ENCODE measurements at places on chromosomes 7 and 10. TPM values are rescaled to one million over a fixed set of nuclear protein-coding genes. Genes with fewer than 3 reads are reported as not detected.

Gene COPS6
- 79.7 TPM for total RNA-seq

Gene MBLAC1
- total RNA-seq = 1.9 TPM

Gene NAT16
- not detected for total RNA-seq

Gene HTR5A
- not detected for total RNA-seq

Gene LIPK
- total RNA-seq = not detected

Gene HOXA3
- total RNA-seq = 9.6 TPM

Gene ECHS1
- 48.9 TPM for total RNA-seq

Gene ARL3
- 8.6 TPM for total RNA-seq

Gene PDLIM1
- 243 TPM for total RNA-seq

Gene GRM3
- total RNA-seq = not detected

Gene OLAH
- 1.1 TPM for total RNA-seq

Gene MARVELD1
- total RNA-seq = 87.4 TPM

Gene PNLIPRP2
- total RNA-seq = 1.2 TPM

Gene TMEM273
- 20.0 TPM for total RNA-seq

Gene SFRP4
- total RNA-seq = 98.6 TPM

Gene HIF1AN
- 42.7 TPM for total RNA-seq

Gene GPR15LG
- total RNA-seq = not detected

Gene ANXA8L1
- not detected for total RNA-seq

All from aorta (tissue), 5 donors.